ENCODE measurements at places on chromosomes 13 and 19.

- no peak for DNase-seq
These were observed 193.6 kb upstream of the TSC22D1 start for GRCh38 chr13:44769686-44770085.

DNA sequence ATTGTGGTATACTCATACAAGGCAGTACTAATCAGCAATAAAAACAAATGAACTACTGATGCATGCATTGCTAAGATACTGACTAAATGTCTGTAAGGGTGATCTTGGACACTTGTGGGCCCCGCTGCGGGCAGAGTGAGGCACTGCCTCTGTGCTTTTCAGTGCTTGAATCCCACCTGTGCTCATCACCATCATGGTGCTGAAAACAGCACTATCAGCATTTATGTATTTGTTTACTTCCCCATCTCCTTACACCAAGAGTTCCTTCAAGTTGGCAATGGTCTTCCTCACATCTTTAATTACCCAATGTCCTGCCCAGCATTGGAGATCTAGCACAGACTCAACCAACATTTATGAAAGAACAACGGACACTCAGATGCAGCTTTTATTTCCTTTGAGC, 193.7 kb upstream of the RFC3 start:
- no peak for DNase-seq

- no peak for DNase-seq
These were observed 221.2 kb upstream of the SOX1 start for GRCh38 chr13:111845621-111846351.

GRCh38 chr13:25463496-25463895, 91.7 kb downstream of the ATP8A2 start:
- DNase-seq, result no peak

DNA sequence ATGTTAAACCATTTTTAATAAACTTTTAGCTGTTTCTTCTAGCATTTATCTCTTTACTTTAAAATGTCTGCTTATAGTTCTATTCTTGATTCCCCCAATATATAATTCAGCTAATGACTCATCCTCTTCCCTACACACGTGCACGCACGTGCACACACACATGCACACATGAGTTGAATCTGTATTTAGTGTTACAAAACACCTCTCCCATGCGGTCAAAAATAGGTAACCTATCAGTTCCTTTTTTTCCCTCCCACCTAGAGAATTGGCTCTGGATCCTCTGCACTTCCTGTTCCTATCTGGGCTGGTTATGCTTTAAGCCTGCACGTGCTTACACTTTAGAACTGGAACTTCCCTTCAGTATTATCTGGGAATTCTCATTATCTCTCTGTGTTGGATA, 144.1 kb downstream of the PAN3 start:
- DNase-seq, result no peak

DNA sequence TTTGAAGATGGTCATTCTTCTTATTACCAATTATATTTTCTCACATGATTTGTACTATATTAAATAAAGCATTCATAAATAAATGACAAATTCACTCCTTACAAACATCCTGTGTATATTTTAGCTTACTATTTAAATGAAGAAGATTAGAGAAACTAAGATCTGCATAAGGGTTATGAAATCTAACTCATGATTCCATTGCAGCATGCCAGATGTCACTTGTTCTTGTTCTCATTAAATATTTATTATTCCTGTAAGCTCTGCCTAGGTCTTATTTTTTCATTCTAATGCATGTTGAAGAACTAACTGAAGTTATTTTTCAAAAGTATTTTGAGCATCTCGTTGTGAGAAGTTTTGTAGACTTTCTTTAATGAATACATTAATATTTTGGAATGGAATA, 18.3 kb downstream of the NUP58 start:
- DNase-seq, result no peak

GRCh38 chr13:99377641-99378040, 70.4 kb upstream of the GPR183 start:
- no peak for DNase-seq

GRCh38 chr13:52751196-52751595, 11.6 kb upstream of the CNMD start:
- no peak for DNase-seq

DNA sequence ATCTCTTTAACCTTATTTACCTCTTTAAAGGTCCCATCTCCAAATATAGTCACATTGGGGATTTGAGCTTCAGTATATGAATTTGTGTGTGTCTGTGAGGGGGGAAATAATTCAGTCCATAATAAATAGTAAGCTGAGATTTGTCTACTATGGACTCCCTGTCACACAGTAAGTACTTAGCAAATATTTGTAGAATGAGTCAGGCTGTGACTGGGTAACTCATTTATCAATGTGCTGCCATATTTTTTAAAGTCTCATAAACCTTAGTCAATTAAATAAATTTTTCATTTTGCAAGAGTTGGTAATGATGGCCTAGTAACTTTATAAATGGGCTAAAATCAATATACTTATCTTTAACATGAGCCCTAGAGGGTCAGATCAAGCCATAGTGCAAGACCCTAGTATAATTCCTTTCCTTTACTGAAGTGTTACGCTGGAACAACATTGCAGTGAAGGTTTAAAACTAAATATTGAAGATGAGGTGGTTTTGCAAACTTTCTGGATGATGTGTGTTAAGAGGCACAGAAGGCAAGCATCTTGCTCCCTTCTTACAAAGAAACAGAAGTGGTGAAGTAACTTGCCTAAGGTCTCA, 305.1 kb downstream of the KCNRG start:
- DNase-seq, result no peak

Data from NCI-H2107 (cell line).